ENCODE measurements at places on chromosomes 12 and 14.
A peak's percentile ranks its signal among the peaks of the same experiment; 100 is the strongest.

GRCh38 chr14:97428808-97429440 lies 631.7 kb downstream of the VRK1 start:
- DNase-seq = no peak

DNA sequence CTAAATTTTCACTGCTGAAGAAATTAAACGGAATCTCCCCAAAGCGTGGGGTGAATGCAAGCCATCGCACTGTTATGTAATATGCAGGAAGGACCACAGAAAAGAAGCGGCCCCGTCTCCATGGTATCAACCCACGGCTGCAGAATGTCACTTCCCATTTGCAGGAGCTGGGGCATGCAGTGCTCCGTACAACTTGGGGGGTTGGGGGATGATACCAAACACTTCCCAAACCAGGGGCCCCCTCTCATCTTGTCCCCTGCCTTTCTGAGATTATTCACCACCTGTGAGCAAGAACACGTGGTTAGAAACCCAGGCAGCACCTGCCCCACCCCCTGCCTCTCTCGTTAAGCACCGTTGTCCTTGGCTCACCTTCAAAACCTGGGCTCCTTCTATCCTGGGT lies 505.1 kb upstream of the TMEM132C start:
- DNase-seq = no peak

DNA sequence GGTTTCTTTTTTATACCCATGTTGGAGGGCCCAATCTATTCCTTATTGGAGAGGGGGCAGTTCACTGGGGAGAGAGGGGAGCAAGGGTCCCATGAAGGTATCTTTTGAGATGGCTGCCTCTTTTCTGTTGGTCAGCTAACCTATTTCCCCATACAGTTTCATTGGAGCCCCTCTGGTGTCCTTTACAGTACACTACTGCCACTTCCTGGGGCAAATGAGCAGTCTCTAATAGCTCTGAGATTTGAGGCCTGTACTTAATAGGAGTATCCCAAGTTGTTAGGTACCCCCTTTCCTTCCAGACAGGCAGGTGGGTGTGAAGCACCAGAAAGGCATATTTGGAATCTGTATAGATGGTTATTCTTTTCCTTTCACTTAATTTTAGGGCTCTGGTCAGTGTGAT lies 41.3 kb upstream of the RNU6-8 start:
- no peak for DNase-seq

- no peak for DNase-seq
Measured at GRCh38 chr14:24351517-24351916, 11.7 kb upstream of the RIPK3 start.

GRCh38 chr12:119457271-119457670 lies 122.7 kb downstream of the CCDC60 start:
- no peak for DNase-seq

- DNase-seq = no peak
Measured at GRCh38 chr12:3560295-3560620, 69.3 kb downstream of the PRMT8 start.

DNA sequence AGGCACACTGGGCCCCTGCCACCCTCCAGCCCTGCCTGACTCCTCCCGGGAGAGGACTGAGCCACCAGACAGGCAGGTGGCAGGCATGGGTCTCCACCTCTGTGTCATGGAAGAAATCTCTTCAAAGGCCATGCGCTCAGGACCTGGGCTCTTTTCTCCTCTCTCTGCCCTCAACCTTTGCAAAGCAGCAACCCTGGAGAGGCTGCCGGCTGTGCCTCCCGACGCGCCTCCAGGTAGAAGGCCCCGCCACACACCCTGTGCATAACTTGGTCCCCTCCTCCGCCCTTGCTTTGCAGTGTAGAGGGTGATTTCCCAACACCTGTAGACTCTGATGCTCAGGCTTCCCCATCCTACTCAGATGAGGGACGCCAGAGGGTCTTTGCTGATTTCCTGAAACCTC lies 28.2 kb upstream of the TMEM179 start:
- peak; percentile 16 for DNase-seq

DNA sequence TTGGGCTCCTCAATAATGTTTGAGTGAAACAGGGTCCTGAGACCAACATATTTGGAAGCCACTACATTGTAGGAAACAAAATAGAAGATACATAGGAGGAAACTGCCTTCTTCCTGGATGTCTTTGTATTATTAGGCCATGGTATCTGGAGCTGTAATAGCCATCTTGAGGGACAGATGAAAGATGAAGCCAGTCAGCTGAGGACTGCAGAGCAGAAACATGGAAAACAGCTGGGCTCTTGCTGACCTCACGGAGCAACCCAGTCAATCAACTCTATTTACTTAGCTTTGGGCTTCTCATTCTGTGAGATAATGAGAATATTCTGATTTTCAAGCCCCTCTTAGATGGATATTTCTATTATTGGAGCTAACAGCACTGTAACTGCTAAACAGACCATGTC lies 962.4 kb downstream of the BCL11B start:
- no peak for DNase-seq

DNA sequence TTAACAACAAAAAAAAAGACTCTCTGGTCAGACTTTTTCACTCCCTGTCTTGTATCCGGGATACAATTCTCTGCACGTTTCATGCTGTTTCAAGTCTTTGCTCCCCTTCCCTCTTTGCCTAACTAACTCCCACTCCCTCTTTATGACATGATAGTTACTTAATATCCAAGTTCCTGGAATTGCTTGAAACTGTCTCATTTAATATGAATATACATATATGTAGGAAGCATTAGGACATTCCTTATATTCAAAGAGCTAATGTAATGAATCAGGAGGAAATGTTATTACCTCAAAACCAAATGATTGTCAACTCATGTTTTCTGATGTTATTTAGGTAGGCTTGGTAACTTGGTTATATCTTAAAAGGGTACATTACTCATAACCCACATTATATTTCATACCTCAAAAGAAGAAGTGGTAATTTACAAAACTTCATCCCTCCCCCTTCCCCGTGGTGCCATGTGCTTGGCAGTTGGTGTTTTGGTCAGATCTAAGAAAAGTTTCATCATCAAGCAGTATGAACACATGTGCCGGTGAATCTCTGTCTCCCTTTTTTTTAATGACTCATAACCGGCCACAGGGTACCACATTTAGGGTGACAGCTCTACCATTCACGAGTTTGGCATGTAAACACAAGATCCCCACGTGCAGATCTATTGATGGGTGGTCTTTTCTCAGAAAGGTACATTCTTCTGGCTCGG lies 56.5 kb downstream of the HCAR2 start:
- DNase-seq = peak; percentile 76

GRCh38 chr12:4244868-4245267 lies 28.7 kb upstream of the CCND2 start:
- DNase-seq = no peak

GRCh38 chr12:49505672-49506071 lies 33.2 kb upstream of the KCNH3 start:
- DNase-seq = no peak

DNA sequence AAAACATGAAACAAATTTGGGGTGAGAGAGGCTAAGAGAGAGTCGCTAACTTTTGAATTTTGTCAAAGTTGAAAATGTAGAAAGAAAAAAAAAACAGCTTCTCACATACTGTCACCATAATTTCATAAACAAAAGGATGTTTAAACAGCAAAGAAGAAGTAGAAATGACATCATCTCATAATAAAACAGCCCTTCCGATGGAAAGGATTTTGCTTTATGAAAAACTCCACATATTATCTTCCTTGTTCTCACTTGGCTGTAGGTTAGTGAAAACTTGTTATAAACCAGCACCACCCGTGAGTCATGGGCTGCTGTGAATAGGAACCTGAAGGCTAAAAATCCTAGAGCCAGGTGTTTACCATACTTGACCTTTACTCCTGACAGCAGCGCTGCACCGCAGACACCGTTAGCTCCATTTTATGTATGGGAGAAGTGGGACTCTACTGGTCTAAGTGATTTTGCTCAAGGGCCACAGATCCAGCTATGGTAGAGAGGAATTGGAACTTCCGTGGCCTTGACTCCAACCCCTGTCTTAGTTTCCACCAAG lies 63.0 kb upstream of the VRK1 start:
- no peak for DNase-seq

DNA sequence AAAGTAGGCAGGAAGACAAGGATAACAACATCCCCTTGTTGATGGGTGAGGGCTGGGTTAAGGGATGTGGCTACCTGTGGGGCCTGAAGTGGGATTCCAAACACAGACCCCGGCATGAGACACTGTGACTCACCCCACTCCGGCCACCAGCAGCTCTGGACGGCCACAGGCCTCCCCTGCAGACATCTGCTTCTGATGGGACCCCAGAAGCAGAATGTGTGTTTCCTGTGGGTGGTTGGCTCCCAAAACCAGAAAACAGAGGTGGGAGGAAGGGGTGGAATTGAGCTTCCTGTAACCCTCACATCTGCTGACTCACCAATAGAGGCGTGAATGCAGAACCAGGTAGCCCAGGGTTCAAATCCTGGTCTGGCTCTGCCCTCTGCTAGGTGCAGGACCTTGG lies 216.6 kb upstream of the PWP1 start:
- DNase-seq = no peak

DNA sequence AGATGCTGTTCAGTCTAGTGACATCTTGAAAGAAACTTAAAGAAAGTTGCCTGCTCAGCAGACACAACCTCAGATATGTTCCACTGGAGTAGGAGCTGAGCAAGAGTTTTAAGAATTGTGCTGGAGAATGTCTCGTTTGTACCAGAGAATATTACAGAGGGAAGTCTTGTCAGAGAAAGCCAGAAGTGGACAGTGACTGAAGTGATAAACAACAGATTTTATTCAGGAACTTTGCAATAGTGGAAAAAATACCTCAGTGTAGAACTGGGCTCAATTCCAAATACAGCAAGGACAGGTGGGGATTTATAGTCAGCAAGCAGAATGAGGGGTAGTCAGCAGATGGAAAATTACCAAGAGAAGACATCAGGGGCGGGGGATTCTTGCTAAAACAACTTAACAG lies 18.6 kb downstream of the ZDHHC17 start:
- DNase-seq = no peak

DNA sequence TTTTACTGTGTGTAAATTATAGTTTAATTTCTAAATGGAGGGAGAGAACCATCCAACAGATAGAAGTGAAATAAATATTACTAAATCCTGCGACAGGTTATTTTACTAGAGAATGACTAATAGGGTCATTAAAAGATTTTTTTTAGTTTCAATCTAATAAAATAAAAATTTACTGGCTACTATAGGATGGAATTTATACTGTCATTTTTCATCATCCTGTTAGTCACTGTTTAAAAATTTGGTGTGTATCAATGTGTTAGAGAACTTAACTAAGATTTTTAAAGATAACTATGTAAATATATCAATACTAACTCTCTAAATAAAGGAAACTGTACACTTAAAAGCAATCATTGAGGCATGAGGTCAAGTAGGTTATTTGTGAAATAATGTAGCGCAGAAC lies 41.1 kb upstream of the CDKN3 start:
- no peak for DNase-seq

- no peak for DNase-seq
Measured at GRCh38 chr12:58455136-58455535, 465.2 kb downstream of the LRIG3 start.

- peak; percentile 60 for DNase-seq
Measured at GRCh38 chr14:50045039-50045711, 71.2 kb downstream of the VCPKMT start.

GRCh38 chr12:89166525-89166934 lies 185.8 kb downstream of the DUSP6 start:
- DNase-seq = peak; percentile 24

GRCh38 chr14:88301381-88301780 lies 21.7 kb downstream of the KCNK10 start:
- no peak for DNase-seq

DNA sequence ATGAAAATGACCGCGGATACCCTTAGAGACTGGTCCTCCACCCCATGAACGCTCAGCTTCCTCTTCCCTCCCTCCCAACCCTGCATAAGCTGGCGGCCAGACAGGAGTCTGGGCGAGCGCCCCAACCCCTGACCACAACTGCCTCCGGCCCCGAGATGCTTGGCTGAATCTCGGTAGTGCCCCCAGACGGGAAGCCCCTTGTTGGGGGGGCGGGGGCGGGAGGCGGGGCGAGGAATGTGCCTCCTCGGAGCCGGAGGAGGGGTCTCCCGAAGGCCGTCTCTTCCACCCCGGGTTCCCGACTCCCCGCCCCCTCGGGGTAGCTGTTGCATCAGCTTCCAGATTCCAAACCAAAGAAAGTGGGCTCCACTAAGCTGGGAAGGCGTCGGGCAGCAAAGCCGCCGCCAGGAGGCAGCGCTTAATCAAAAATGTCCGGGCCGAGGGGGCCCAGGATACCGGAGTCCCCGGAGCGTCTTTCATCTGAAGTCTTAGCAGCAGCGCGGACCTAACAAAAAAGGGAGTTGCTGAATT lies 7.1 kb upstream of the MRPL52 start:
- DNase-seq = peak; percentile 71

DNA sequence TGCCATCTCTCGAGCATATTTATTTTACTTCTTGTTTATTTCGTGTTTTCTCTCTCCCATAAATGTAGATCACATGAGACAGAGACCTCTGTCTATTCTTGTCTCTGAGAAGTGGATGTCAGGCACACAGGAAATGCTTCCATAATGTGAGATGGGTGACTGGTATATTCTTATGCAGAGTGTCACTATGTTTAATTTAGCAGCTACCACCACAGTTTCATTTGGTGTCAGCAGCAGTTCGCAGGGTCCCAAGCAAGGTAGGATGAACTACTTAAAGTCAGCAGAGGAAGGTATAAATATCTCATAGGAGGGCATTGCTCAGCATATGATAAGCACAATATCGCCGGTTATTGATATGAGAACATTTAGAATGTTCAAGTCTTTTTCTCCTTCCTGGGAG lies 180.9 kb upstream of the CNTN1 start:
- DNase-seq = no peak
